GOT3 (cell line): ENCODE measurements at places on chromosomes 12 and 14.

GRCh38 chr12:113214895-113215400 lies 6.3 kb upstream of the TPCN1 start:
- peak; percentile 74 for DNase-seq

- DNase-seq: no peak
These were observed 2.7 kb downstream of the M6PR start for GRCh38 chr12:8946733-8947132.

- no peak for DNase-seq
These were observed 161.3 kb downstream of the RPL10L start for GRCh38 chr14:46490238-46490685.

- DNase-seq: no peak
These were observed 5.4 kb downstream of the BMP4 start for GRCh38 chr14:53951243-53951626.

GRCh38 chr12:132117558-132117875 lies 26.6 kb downstream of the DDX51 start:
- no peak for DNase-seq

GRCh38 chr12:78402366-78403134 lies 462.0 kb upstream of the SYT1 start:
- no peak for DNase-seq

- DNase-seq: no peak
These were observed 55.3 kb downstream of the LRCOL1 start for GRCh38 chr12:132554845-132555630.

DNA sequence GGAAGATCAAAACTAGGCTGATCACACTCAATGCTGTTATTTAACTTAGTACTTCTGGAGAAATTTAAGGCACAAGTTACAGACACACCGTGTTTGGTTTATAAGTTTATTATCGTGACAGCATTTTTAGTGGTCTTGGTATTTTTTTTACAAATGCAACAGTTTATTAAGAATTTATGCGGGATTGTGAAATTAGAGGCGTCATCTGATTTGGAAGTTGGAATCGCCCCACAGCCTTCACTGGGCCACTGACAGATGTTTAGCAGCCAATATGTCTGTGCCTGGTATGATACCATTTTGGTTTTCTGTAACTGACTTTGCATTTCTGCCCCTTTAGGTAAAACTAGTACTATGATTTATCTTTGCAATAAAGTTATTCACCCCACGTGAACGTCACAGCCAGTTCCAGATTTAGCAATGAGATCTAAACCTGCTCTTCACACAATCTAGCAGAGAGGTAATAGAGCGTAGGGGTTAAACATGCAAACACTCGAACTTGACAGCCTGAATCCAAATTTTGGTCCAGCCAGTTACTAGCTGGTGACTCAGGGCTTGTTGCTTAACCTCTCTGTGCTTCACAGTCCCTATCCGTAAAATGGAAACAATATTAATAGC lies 73.2 kb upstream of the SSTR1 start:
- DNase-seq: no peak

GRCh38 chr14:51453869-51454268 lies 197.8 kb upstream of the FRMD6 start:
- no peak for DNase-seq

DNA sequence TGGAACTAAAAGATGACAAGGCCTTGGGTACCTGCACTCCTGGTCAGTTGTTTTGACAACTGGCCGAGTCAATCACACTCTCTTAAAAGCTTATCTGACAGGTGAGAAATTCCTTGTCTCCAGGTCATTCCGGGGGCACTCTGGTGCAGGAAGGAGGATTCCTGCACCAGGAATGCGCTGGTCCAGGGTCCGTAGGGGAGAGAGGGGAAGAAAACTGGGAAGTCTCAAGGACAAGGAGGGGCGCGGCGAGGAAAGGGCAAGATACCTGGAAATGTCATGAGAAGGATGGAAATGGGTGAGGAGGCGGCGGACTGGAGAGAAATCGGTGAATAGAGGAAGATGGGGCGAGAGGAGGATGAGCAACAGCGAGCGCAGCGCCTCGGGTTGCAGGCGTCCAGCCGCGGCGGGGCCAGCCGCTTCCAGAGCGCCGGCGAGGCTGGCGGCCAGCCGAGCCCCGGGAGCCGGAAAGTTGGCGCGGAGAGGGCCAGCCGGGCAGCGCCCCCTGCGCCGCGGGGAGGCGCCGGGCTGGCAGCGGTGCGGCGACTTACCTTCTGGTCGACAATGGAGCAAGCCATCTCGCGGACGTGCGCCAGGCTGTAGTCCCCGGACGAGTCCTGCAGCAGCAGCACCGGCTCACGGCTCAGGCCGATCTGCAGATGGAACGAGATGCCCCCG lies 809 bp downstream of the PRKD1 start:
- no peak for DNase-seq

DNA sequence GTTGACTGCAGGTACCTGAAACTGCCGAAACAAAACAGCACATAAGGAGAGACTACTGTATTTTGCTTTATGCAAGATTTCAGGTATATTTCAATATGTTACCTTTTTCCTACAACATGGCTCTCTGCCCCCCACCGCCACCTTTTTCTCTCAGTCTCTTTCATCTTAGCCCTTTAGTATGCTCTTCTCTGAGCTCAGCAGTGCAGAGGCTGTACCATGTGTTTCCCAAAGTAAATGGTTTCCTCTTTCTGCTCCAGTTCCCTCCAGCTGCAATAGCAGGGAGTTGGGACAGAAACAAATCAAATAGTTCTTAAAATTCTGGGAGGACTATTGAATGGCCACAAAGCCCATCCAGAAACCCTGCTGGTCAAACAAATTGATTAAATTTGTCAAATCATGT lies 4.3 kb downstream of the AMN1 start:
- no peak for DNase-seq

DNA sequence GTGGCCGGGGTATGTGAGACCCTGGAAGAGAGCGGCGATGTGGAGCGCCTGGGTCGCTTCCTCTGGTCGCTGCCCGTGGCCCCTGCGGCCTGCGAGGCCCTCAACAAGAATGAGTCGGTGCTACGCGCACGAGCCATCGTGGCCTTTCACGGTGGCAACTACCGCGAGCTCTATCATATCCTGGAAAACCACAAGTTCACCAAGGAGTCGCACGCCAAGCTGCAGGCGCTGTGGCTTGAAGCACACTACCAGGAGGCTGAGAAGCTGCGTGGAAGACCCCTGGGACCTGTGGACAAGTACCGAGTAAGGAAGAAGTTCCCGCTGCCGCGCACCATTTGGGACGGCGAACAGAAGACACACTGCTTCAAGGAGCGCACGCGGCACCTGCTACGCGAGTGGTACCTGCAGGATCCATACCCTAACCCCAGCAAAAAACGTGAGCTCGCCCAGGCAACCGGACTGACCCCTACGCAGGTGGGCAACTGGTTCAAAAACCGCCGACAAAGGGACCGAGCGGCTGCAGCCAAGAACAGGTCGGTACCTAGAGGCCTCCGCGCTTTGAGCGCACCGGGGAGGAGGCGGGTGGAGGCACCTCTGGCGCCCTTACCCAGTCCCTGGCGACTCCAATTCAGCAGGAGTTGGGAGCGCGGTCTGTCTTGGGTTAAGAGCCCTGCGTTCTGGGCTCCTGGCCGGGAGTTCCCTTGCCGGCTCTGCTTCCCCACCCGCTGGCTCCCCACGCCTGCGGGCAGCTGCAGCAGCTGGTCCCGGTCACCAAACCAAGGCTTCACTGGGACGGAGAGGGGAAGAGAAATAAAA lies 700 bp downstream of the SIX6 start:
- no peak for DNase-seq

DNA sequence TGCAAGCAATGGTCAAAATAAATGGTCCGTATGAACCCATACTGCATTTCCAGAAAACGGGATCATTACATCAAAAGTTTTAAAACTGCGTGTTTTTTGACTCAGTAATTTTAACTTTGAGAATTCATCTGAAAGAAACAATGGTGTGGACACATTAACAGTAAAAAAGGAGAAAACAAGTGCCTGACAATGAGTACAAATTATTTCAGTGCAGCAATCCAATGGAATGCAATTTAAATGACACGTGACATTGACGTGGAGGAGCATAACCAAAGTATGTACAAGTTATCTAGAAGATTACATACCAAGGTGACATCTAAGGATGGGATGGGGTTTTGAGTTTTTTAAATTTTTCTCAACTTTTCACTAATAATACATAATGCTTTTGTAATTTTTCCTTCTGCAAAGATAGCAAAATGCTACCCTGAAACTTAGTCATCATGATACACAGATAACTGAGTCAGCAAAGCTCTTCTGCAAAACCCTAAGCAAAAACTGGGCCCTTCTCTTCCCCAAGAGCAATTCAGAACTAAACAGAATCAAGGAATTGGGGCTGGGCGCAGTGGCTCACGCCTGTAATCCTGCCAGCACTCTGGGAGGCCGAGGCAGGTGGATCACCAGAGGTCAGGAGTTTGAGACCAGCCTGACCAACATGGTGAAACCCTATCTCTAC lies 20.4 kb downstream of the HNRNPC start:
- no peak for DNase-seq

DNA sequence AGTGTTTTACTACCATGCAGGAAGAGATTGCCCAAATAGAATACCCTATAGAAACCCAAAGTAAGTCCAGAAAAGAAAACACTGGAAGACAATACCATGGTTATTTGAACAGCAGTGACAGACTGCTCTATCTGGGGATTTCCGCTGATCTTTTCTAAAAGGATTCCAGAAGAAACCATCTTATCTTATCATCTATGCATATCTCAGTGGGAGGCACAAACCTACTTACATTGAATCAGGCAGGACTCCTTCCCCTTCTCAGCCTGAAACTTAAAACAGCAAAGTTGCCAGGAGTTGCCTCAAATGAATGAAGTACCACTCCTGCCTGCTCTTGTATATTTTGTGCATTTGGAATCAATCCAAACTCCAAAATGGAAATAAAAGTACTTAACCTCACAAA lies 56.7 kb upstream of the NR2C1 start:
- no peak for DNase-seq

DNA sequence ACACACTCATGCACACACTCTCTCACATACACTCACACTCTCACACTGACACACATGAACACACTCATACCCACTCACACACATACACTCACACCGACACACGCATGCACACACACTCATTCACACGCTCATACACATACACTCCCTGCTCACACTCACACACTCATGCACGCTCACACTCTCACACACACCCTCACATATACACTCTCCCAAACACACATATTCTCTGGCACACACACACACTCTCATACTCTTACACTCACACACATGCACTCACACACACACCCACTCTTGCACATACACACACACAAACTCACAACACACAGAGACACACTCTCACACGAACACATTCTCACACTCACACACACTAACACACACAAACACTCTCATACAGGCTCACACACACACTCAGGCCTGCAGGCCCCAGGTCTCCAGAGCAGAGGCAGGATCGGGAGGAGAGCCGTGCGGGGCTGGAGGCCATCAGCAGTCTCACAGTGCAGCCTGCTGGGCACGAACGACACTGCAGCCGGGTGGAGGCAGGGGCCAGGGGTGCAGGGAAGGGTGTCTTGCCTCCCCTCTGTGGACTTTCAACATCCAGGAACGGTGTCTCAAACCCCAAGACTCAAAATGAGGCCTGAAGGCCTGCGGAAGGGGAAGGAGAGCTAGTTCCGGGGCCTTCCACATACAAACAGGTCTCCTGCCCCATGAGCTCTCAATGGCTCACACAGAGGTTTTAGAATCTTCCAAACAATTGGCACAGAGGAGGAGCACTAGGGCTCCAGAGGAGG lies 148.7 kb downstream of the ANO2 start:
- DNase-seq: no peak

- DNase-seq: no peak
These were observed 6.2 kb upstream of the ARID4A start for GRCh38 chr14:58292187-58292586.

- no peak for DNase-seq
These were observed 60.4 kb downstream of the FOS start for GRCh38 chr14:75339059-75339458.

DNA sequence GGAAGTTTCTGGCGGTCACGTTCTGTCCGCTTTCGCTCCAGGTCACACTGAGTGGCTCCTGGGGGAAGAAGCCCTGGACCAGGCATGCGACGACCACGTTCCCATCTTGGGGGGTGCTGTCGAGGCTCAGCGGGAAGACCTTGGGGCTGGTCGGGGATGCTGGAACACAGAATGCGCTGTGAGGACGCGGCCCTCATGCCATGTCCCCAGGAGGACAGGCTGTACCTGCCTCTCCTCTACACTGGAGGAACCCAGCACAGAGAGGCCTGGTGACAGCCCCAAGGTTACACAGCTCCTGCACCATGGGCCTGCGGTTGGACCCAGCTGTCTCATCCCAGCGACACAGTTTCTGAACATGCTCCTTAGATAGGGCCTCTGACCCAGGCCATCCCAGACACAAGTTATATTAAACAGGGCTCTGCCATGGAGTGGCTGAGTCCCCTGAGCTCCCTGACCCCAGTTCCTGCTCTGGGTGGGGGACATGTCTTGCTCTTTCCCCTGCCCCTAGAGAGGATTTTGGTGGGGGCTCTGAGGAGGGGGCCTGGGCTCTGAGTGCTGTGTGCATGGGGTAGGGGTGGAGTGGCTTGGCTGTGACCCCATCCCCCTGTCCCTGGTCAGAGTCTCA lies 62.0 kb downstream of the TMEM121 start:
- DNase-seq: no peak

GRCh38 chr14:54864526-54864925 lies 38.1 kb downstream of the GCH1 start:
- no peak for DNase-seq

- no peak for DNase-seq
These were observed 144.3 kb downstream of the BCL11B start for GRCh38 chr14:99127651-99128167.

DNA sequence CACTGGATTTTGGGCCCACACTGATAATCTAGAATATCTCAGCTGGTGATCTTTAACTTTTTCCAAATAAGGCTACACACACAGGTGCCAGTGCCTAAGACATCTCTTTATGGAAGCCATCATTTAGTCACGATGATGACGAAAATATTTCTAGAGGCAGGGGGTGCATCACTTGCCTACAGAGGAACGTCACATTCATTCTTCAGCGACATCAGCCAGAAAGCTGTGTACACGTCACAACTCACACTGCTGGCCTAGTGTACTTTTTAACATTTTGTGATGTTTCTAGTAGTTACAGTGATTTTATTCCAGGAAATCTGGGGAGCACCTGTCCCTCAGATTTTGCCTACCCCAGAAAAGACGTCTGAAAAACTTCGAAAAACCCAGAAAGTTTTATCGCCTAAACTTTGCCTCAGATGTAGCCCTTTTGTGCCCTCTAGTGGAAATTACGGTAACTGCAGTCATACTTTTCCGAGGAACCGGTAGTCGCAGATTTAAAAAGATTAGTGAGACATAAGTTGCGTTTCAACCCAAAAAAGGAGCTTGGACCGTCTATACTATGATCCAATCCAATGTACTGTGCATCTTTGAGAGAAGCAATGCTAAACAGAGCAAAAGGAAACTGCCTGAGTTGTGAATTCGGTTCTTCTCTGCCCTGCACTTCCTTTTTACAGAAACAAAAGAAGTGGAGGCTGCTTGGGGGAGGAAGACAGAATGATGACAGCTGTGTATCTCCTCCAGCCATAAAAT lies 64.3 kb upstream of the STON2 start:
- DNase-seq: peak; percentile 3
